ENCODE measurements at places on chromosomes 2 and 18.

GRCh38 chr2:10610213-10610910, 79.4 kb downstream of the NOL10 start:
- no peak for DNase-seq

DNA sequence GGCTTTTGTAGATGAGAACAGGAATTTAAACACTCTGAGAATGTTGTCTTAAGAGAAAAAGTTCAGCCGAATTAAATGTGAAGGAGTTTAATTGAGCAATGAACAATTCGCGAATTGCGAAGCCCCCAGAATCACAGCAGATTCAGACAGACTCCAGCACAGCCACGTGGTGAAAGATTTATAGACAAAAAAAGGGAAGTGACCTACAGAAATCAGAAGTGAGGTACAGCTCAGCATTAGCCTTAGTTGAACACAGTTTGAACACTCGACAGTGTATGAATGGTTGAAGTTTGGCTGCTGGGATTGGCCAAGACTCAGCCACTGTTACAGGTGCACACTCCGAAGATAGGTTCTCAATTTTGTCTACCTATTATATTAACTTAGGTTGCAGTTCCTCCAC, 264.0 kb upstream of the CHST9 start:
- DNase-seq: no peak

DNA sequence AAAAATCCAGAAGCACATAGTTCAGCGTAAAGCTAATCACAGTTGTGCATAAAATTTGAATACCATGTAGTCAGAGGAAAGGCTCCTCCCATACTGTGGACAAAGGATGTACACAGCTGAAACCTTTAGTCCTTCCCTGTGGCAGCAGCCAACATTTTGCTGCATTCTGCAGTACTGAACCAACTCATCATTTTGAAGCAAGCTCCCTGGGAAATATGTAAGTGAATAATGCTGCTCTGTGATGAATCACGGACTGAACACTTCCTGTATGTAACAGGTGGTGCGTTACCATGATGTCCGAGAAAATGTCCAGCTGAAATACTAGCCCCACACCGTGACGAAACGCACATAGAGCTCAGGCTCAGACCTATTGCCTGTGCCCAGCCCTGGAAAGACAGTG, 421.1 kb upstream of the RAB12 start:
- DNase-seq: peak; percentile 58

- DNase-seq: no peak
Observed at GRCh38 chr2:224769489-224769888, 53.3 kb upstream of the CCDC195 start.

DNA sequence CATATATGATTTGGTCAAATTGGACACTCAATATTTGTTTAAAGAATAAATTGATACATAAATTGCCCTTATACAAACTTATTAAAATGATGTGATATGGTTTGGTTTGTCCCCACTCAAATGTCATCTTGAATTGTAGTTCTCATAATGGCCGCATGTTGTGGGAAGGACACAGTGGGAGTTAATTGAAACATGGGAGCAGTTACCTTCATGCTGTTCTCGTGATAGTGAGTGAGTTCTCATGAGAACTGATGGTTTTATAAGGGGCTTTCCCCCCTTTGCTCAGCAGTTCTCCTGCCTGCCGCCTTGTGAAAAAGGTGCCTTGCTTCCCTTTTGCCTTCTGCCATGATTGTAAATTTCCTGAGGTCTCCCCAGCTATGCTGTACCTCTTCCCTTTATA, 34.0 kb upstream of the SLC8A1 start:
- no peak for DNase-seq

GRCh38 chr18:36534154-36534688, 236.7 kb downstream of the FHOD3 start:
- DNase-seq: peak; percentile 29

DNA sequence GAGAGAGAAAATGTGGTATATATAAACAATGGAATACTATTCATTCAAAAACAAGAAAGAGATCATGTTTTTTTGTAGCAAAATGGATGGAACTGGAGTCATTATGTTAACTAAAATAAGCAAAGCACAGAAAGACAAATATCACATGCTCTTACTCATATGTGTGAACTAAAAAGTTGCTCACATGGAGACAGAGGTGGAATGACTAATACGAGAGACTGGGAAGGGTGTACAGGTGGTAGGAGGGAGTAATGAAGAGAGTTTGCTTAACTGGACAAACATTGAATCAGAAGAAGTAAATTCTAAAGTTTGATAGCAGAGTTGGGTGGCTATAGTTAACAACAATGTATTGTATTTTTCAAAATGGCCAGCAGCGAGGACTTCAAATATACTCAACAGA, 1080.7 kb upstream of the CHAC2 start:
- DNase-seq: peak; percentile 15

Measured in astrocyte of the spinal cord (primary cell).